ENCODE measurements at places on chromosomes 12 and 14.

DNA sequence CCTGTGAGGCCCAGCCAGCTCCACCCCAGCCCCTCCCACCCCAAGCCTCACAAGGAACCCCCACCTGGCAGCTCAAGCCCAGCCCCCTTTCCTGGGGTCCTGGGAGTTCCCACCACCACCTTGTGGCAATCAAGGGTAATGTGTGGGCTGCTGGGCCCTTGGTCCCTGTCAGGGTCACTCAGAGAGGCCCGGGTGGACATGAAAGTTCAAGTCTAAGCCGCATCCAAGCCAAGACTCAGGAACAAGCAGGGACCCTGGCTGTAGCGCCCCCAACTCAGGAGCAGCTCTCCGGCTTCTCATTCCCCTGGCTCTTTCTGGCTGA lies 106.4 kb upstream of the C14orf180 start:
- no peak for DNase-seq

GRCh38 chr14:93263416-93263815 lies 56.4 kb downstream of the UBR7 start:
- DNase-seq, result no peak

GRCh38 chr12:68815232-68815927 lies 7.4 kb downstream of the MDM2 start:
- DNase-seq, result no peak

DNA sequence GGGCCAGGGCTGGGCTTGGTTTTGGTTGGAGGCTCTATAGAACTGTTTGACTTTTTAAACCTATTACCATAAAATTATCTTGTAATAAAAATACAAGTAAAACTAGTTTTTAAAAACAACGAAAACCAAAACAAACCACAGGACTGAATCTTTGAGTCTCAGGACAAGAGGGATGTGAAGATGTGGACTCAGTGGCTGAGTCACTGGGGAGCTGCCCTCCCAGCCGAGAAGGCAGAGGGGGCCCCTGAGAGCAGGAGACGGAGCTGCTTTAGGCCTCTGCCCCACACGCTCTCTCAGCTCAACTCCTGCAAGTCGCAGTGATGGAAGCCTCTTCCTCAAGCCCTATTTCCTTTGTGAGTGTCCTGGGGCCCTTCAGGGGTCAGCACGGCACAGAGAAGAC lies 59.0 kb downstream of the CDC42BPB start:
- DNase-seq, result no peak

- no peak for DNase-seq
Observed at GRCh38 chr12:836952-837351, 84.6 kb downstream of the WNK1 start.

DNA sequence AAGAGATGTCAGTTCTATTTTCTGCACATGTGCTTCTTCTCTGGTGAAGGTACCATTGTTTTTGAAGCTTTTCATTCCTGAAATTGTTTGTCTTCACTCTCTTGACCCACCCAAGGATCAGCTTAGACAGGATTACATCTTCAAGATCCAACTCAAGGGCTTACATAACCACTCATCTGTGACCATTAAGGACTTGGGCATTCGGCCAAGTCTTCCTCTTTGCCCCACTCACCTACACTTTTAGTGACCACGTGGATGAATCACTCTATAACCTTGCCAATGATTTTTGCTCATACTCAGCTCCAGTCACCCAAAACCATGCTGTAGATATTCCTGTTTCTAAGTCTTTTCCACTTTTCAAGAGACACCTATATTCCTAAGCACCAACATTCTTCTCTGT lies 36.5 kb upstream of the SSTR1 start:
- no peak for DNase-seq

GRCh38 chr12:21913823-21914222 lies 27.4 kb downstream of the ABCC9 start:
- no peak for DNase-seq

- no peak for DNase-seq
Observed at GRCh38 chr12:22313963-22314330, 20.6 kb downstream of the ST8SIA1 start.

DNA sequence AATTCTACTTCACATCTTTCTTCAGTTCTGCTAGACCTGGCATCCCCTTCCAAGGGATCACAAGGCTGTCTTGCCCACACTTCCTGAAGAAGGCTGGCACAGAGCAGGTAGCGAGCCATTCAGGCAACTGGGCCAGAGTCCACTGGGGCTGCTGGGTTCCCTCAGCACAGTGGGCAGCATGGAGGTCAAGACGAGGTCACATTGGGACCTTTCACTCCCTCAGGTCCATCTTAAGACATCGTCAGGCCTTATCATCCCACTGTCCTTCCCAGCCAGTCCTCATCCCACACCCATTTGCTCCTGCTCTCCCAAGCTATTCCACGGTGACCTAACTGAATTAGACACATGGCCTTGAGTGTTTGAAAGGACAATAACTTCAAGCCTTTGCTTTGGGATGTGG lies 143.1 kb upstream of the HIF1A start:
- DNase-seq, result no peak

DNA sequence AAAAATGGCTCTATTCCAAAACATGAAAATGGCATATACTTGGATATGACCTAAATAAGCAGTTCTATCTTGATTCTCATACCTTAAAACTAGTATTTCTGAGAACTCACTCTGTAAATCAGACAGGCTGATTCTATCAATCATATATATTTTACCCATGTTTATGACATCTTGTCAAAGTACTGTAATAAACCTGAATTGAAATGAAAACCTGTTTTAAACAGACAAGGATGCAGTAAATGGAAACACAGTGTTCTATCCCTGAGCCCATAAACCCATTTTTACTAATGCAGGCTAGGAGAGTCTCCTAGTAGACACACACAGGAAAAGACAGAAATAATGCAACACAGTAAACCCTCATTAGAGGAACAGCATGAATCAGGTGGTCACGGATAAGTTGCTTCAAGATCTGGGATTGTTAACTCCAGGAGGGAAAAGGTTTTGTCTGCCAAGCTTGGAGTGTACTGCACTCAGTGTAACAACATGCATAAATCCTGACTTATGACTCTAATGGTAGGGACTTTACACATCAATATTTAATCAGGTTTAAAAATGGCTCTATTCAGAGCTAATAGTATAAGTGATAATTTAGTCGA lies 93.6 kb upstream of the CPNE8 start:
- DNase-seq, result no peak

GRCh38 chr12:1970331-1970900 lies 33.8 kb downstream of the DCP1B start:
- DNase-seq, result no peak

GRCh38 chr12:130945786-130946492 lies 7.8 kb upstream of the ADGRD1 start:
- no peak for DNase-seq

GRCh38 chr14:105421723-105422615 lies 2.3 kb downstream of the MTA1 start:
- no peak for DNase-seq

GRCh38 chr14:67517083-67517482 lies 16.0 kb upstream of the PLEKHH1 start:
- DNase-seq, result no peak

DNA sequence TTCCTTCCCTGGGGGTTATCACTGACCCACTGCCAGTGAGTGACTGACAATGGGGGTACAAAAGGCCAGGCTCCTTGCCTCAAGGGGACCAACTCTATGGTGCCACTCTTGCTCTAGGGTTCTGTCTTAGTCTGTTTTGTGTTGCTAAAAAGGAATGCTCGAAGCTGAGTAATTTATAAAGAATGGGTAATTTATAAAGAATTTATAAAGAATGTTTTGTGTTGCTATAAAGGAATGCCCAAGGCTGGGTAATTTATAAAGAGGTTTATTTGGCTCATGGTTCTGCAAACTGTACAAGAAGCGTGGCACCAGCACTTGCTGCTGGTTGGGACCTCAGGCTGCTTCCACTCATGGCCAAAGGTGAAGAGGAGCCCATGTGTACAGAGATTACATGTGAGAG lies 15.8 kb upstream of the RASSF8 start:
- DNase-seq, result no peak

DNA sequence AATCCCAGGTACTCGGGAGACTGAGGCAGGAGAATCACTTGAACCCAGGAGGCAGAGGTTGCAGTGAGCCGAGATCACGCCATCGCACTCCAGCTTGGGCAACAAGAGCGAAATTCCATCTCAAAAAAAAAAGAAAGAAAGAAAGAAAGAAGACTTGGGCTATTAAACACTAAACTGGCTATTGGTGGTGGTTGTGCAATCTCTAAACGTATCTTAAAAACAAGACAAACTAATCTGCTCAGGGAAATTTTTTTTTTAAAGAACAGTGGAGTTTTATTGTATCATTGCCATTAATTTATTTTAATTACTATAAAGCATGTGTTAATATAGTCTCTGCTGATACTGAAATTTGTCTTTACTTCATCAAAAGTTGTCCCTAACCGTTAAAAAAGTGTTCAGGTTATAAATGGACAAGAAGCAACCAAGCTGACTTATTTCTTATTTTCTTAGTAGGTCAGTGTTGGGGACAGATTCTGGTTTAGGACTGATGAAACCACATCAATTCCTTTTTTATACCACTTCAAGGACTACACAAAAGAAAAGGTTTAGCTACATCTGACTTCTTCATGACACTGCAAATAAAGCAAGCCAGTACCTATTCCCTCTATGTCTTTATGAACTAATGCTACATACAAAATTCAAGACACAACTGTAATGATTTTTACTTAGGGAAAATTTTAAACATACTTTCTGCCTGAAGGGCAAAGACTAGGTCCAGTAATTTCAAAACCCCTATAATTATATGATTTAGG lies 68.7 kb upstream of the KRAS start:
- DNase-seq, result no peak

DNA sequence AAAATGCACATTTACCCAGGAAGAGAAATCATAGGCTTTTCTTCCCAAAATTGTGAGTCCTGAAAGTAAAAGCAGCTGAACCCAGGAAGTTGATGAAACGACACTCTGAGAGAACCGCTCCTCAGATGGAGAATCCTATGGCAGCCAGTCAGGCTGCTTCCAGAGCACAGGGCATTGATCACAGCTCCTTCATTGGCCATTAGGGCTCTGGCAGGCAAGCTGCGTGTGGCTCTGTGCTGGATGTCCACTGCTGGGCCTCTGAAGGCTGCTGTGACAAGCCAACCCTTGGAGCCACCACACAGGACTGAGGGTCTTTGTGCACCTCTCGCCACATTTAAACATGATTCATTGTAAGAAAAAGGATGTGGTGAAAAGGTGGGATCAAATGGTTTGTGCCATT lies 89.4 kb downstream of the EXOC5 start:
- no peak for DNase-seq

DNA sequence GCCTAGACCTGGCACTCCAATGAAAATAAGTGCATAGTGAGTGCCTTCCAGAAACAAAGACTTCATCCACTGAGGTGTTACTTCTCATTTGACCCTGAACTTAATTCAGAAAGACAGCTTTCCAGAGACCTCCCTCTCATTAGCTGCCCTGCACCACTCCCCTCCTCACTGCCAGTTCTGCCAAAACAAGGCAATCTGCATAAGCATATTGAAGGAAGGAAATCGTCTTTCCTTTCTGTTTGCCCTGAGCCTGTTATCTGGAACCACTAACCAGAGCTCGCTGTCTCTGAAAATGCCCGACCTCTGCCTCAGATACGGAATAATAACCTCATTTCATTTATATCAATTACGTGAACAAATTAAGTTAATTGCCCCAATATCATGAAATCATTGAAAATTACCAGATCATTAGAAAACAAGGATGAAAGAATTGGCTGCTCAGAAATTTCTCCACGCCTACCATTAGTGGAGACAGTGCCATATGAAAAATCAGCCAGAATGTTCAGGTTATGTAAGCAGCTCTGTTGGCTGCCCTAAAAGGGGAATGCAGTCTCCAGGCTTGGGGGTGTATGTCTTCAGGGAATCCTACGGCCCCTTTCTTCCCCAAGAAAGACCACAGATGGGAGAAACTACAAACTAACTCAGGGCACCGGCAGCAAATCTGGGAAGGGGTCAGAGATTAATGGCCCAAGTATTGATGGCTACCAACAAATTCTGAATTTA lies 149.9 kb upstream of the FKBP4 start:
- no peak for DNase-seq

All from activated CD4-positive, alpha-beta T cell treated with anti-CD3 and anti-CD28 coated beads, Interleukin-2, amount 10 ng/mL, durations not matched to agents 7 days and 5 days (primary cell).